Stimulated activated CD4-positive, alpha-beta T cell treated with anti-CD3 and anti-CD28 coated beads, TNF-alpha, amount 100 ng/mL, for 48 hours (primary cell): ENCODE measurements at places on chromosomes 5 and 9.

GRCh38 chr9:94511955-94512265 is 43.0 kb upstream of the PCAT7 start:
- DNase-seq, result no peak

DNA sequence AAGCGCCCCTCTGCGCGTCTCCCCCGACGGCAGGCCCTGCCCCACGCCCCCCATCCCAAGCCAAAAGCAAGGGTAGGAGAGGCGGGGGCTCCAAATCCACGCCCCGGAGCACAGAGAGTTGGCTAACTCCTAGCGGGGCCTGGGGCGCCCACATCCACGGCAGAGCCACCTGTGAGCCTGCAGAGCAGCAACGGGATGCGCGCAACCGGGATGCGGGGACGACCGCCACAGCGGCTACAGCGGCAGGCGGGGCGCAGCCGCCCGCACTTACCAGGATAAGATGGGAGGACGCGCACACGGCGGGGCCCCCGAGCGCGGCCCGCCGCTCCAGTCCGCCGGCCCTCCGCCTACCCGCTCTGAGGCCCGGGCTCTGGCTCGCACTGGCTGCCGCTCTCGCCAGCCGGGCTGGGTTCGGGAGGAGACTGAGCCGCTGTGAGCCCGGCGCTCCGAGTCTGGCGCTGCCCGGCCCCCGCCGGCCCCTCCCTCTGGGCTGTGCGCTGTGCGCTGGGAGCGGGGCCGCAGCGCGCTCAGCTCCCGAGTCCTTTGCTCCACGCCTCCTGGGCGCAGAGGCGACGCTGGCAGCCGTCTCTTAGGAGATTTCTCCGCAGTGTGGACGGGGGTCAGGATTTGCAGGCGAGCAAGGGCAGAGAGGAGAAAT is at the start of gene SLC24A2:
Gene SLC24A2, minus strand, starts transcription at position 424 of the 658 bp plus-strand sequence.
- no peak for DNase-seq

DNA sequence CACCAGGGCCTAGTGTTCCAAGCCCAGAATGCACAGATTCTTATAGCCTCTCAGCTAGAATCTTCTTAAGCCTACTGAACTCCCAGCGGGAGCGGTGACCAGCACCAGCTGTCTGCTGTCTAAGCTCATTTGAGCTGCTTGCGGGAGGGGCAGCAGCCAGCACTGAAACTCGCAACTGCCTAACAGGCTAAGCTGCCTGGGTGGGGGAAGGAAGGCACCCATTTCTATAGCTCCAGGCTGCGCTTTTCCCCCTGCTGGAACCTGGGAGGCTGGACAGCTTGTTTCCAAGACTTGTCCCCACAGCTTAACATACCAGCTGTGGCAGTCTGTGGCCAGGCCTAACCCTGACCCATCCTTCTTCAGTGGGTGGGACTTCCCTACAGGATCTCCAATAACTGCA is 512.9 kb downstream of the EFNA5 start:
- no peak for DNase-seq

- no peak for DNase-seq
Observed at GRCh38 chr5:55897905-55898304, 46.7 kb downstream of the IL31RA start.

GRCh38 chr9:123329329-123329955 is 26.6 kb upstream of the CRB2 start:
- no peak for DNase-seq

DNA sequence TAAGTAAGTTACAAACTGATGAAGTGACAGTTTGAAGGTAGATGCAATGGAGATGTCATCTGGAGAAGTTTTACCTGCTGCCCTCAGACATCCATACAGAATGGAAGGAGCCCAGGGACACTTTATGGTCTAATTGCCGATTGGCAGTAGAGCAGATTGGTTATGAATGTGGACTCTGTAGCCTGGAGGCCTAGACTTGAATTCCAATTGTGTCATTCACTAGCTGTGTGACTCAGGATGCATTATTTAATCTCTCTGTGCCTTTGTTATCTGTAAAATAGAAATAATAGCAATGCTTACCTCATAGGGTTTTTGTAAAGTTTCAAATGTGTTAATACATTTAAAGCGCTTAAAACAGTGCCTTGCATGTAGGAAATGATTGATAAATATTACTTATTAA is 5.2 kb upstream of the TCERG1 start:
- no peak for DNase-seq

GRCh38 chr5:150239099-150239793 is 49.4 kb downstream of the SLC6A7 start:
- DNase-seq, result no peak

DNA sequence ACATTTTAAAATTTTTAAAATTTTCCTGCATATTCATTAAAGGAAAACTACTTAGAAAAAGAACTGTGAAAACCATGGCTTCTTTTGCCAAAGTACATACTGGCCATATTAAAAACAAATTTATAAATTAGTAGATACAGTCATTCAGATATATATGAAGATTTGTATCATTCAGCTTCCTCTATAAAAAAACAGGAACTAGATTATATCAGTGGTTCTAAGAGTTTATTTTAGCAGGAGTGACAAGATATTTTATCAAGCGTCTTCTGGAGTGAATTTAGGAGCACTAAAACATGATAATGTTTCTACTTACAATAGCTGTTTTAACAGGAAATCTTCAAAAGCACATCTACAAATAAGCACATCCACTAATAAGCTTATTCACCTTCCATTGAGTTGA is 171.4 kb downstream of the RAPGEF6 start:
- no peak for DNase-seq

- no peak for DNase-seq
Observed at GRCh38 chr9:131028221-131028884, 19.4 kb downstream of the LAMC3 start.

DNA sequence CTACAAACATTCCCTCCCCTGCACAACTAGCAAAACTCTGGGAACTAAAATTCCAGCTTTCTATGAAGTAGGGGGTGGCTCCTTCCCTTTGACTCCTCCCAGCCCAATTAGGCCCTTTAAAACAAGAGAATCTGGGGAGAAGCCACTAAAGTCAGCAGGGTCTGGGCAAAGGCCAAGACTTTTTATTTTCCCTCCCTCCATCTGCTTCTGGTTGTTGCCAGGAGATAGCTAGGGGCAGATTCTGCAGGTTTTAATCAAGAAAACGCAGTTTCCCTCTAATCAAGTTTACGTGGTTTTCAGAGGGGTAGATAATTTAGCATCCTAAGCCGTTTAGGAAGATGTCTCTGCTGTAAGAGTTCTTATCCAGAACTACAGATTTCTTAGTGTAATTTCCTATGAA is 114.5 kb upstream of the CDH6 start:
- DNase-seq, result no peak

- no peak for DNase-seq
Observed at GRCh38 chr9:95379630-95380029, 62.1 kb upstream of the FANCC start.

DNA sequence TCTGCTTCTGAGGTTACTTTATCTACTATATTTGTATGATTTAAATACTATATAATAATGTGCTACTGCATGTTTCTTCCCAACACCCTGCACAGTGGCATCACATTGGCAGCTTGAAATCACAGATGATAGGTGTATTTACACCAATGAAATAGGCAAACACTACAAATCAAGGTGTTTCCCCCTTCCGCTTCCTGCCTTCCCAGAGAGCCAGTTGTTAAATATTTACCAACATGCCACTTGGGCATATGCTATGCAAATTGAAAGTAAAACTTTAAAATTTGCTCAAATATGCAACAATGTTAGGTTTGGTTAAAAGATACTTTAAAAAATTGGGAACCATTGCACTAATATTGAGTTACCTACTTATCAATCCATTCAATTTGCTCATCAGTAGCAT is 58.2 kb upstream of the SMARCA2 start:
- no peak for DNase-seq

GRCh38 chr5:9544056-9544455 is 1.8 kb downstream of the SEMA5A start:
- no peak for DNase-seq

DNA sequence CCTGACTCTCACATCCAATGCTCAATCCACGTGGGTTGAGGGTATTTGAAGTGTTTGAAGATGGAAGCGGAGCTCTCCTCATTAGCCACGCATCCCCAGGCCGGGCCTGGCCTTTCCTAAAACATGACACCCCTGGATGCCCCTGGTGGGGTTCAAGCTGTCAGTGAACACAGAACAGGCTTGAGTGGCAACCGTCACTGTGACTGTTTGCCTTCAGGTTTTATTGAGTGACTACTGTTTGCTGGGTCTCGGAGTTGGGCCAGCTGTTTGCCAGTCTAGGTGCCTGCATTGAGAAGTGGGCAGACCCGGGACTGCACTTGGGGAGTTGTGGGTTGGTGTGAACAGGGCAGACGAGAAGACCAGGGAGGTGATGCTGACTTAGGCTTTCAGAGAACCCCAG is 7.8 kb upstream of the OLFM1 start:
- no peak for DNase-seq

- no peak for DNase-seq
Observed at GRCh38 chr5:98905857-98906688, 22.7 kb downstream of the CHD1 start.

GRCh38 chr5:154034944-154035343 is 3.8 kb downstream of the FAM114A2 start:
- DNase-seq, result no peak

DNA sequence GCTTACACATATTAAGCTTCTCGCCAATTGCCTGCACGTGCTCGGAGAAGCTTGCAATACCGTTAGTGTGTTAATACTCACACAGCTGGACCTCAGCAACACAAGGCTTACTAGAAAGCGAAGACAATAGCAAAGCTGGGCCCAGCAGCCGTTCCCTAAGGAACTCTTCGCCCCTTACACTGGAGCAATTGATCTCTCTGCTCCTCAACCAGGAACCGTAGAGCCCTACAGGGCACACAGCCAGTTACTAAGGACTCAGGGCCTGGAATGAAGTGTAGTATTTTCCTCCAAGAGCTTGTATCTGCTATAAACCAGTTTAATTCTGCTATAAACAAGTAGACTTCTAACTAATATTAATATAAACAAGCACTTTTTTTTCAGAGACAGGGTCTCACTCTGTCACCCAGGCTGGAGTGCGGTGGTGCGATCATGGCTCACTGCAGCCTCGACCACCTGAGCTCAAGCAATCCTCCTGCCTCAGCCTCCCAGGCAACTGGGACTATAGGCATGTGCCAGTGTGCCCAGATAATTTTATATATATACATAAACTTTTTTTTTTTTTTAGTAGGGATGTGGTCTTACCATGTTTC is 67.0 kb upstream of the SIMC1 start:
- no peak for DNase-seq

GRCh38 chr9:27019589-27019988 is 14.1 kb upstream of the LRRC19 start:
- DNase-seq, result no peak

GRCh38 chr5:153623751-153624450 is 133.4 kb downstream of the GRIA1 start:
- DNase-seq, result no peak

- no peak for DNase-seq
Observed at GRCh38 chr5:82512025-82512424, 233.9 kb upstream of the RPS23 start.

DNA sequence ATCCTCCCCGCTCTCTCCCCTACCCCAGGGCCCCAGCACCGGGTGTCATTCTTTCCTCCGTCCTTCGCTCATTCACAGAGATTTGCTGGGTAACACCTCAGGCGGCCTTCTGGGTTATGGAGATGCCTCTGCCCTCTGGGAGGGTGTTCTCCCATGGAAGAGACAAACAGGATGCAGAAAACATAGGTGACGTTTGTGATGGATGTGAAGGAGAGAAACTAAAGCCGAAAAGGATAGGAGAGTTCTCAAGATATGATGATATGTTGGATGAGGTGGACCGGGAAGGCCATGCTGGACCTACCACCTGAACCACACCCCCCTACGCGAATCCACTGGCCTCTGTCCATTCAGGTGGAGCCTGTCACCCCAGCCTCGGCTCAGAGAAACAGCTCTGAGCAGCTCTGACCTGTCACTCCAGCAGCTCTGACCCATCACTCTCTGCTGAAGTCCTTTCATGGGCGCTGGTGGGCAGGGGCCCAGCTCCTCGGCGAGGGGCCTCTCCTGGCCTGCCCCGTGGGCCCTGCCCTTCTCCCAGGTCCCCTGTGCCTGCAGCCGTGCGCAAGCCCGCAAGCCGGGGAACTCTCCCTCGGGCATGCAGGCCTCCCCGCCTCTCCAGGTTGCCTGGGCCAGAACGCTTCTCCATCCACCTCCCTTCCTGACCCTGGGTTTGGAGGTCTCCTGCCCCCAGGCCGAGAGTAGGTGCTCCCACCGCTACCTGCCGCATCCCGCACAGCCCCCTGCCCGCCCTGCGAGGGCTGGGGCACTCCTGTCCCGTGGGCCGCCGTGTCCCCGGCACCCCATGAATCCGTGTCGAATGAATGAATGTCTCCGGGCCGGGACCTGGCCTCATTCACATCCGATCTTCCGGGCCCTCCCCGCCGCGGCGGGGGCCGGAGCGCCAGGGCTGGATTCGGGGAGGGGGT is 717 bp upstream of the NCS1 start:
- DNase-seq, result no peak

DNA sequence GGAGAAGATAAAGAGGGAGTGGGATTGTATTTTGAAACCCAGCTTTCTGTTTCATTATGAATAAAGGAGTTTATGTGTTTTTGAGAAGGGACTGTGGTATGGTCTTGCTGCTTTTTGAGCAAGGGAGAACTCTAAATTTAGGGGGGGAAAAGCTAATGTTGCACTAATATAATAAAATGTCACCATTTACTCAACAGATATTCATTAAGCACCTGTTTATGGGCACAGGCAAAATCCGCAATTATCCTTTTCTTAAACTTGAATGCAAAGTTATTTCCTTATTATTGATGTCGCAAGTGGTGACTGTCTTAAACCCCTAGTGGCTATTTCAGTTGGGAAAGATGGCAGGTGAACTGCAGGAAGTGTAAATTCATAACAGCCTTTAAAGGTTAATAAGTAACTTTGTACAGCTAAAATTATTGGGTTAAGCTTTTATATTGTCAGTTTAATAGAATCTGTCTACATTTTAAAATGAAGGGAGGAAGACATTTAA is 1.5 kb downstream of the CDC42SE2 start:
- no peak for DNase-seq

GRCh38 chr5:149895416-149896345 is 48.9 kb downstream of the PDE6A start:
- DNase-seq, result no peak

DNA sequence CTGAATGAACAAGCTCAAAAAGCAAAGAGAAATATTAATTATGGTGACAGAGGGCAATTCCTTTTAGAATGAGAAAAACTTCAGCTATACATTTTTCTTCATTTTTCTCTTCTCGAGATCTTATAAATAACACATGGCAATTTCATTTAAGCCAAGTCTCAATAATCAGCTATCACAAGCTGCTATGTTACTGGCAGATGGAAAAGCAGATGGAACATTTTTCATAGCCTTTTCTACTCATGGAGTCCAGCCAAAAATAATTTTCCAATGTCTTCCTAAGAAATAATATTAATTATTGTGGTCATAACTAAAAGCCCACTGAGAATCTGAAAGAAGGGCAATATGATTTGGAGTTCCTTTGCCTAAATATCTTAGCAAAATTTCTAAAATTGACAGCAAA is 35.6 kb downstream of the SKIC3 start:
- DNase-seq, result no peak

DNA sequence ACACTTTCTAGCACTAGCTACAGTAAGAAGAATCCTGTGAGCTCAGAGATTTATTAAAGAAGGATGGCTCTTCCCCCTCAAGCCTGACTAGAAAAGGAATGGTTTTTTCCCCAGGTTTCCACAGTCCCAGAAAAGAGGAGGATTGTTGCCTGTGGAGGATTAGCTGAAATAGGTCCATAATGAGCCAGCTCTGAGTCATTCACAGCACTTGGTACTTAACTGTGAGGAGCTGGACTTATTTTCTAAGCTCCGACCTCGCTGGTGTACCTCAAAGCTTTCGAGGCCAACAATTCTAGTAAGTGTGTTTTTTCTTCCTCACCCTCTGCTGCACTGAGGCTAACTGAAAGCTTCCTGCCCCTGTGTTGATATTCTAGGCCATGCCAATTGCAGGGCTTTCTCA is 222.5 kb upstream of the IL12B start:
- no peak for DNase-seq
